ENCODE measurements at places on chromosomes 2 and 18.

GRCh38 chr2:180463608-180464007, 456.5 kb upstream of the CWC22 start:
- DNase-seq, result no peak

- DNase-seq, result no peak
Measured at GRCh38 chr2:230012267-230012884, 56.3 kb downstream of the SLC16A14 start.

DNA sequence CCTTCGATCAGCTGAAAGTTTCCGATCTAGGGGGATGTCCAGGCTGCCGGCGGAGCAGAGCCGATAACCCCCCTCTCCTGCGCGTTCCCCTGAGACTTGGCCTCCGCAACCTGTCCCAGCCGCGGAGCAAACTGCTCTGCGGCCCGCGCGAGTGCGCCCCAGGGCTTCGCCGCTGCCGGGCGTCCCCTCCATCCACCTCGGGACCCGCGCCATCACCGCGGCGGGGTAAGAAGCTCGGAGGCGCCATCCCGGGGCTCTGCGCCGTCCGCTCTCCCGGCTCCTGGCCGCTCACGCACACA, 990 bp upstream of the GDF7 start:
- DNase-seq, result no peak

DNA sequence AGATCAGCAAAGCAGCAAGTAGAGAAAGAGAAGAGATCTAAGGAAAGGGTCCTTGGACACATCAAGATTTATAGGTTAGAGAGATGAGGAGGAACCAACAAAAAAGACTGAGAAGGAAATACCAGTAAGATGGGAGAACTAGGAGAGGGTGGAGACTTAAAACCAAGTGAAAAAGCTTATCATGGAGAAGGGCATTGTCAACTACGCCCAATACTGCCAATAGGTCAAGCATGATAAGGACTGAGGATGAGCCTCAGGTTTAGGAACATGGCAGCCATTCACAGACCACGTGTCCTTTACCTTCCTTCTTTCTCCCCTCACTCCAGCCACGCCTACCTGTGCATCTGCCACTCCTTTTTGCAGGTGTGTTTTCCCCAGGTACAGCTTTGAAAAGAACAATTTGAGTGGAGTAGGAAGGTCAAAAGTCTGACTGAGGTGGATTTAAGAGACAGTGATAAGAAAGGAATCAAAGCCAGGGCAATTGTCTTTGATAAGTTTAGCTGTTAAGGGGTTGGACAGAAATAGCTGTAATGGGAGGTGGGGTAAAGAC, 238.7 kb downstream of the STK39 start:
- no peak for DNase-seq

GRCh38 chr2:135798762-135799161, 38.2 kb downstream of the LCT start:
- DNase-seq, result no peak
